ENCODE measurements at places on chromosomes 6 and 20. TPM values are rescaled to one million over a fixed set of nuclear protein-coding genes. Genes with fewer than 3 reads are reported as not detected.

Gene SAMD3
- 0.18 TPM for total RNA-seq

GRCh38 chr20:37915800-37916570 is 13.1 kb downstream of the VSTM2L start:
- H3K36me3 ChIP-seq: no peaks in the 10 kb centered on the region
- peaks cover 8% of the 10 kb centered on the region for H3K4me1 ChIP-seq
- H3K27ac ChIP-seq: no peak overlapping the region
- peaks cover 8% of the 10 kb centered on the region for H3K27me3 ChIP-seq
- no peak overlapping the region for H3K4me3 ChIP-seq

DNA sequence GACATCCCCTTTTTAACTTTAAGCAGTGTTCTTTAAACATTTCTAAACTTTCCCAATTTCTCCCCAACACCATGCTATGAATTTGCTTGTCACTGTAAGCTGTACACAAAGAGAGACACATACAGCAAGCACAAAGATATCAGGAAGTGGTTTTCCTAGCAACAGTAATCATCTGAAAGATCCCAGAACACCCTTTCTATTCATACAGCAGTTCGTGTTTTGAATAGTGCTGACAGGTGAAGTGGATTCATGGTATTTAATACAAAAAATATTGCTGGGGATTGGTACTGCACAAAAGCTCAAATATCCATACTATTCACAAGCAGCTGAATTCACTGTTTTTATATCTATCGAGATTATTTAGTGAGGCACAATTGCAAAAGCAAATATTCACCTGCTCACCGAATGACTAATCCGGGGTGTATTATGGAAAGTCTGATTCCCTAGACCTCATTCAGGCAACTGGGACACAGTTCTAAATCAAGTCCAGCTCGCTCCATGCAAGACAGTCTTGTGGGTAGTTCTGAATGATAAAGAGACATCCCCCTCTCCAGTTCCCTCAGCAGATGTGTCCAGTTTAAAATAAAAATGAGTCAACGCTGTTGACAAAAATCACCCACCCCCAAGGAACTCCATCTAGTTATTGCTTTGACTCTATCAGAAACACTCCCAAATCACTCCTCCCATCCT is 107.1 kb upstream of the TSHZ2 start:
- H3K4me1 ChIP-seq: no peaks in the 10 kb centered on the region
- H3K36me3 ChIP-seq: no peaks in the 10 kb centered on the region
- no peaks in the 10 kb centered on the region for H3K27me3 ChIP-seq
- H3K27ac ChIP-seq: no peak overlapping the region
- DNase-seq: no peak

GRCh38 chr6:142518126-142518525 is 216.3 kb downstream of the ADGRG6 start:
- no peaks in the 10 kb centered on the region for H3K4me1 ChIP-seq
- H3K4me3 ChIP-seq: no peak overlapping the region
- no peaks in the 10 kb centered on the region for H3K36me3 ChIP-seq
- no peak overlapping the region for H3K27ac ChIP-seq
- no peaks in the 10 kb centered on the region for H3K27me3 ChIP-seq
- DNase-seq: no peak

Gene PTCRA
- total RNA-seq: not detected

DNA sequence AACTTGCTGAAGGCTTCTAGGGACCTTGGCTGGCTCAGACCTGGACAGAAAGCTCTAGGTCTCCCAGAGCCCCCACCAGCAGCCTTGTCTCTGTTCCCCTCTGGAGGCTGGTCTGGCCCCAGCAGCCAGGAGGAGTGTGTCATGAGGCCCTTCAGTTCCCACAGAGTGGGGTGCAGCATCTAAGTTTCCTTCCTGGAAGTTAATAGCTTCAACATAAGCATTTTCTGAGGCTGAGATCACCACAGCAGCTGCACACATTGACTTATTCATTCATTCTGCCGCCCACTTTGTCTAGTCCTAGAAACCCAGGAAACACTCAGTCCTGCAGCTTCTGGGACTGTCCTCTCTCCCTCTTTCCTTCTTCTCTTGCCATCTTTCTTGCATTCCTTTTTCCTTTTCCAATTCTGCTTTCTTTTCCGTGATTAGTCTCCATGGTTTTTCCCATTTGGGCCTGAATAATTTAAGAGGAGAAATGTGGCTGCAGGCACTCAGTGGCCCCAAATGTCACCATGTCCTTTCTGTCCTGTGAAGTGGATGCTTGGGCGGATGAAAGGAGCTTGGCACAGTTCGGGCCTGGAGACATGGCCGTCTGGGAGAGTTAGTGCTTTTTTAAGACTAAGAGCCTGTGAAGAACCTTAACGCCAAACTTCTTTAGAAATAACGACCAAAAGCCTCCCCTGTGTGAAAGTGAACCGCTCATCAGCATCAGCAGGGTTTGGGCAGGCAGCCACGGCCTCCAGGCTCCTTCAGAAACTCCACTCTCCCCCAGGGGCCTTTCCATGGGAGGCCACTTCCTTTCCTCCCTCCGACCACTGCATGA is 31.0 kb upstream of the PCMTD2 start:
- H3K27me3 ChIP-seq: peaks cover 3% of the 10 kb centered on the region
- no peak overlapping the region for H3K4me3 ChIP-seq
- H3K4me1 ChIP-seq: no peaks in the 10 kb centered on the region
- peak; percentile 45 for DNase-seq
- H3K27ac ChIP-seq: no peak overlapping the region

Gene ASIP
- 3.4 TPM for total RNA-seq

- no peaks in the 10 kb centered on the region for H3K36me3 ChIP-seq
- no peak for DNase-seq
- H3K4me1 ChIP-seq: no peaks in the 10 kb centered on the region
- no peak overlapping the region for H3K27ac ChIP-seq
- H3K27me3 ChIP-seq: peaks cover 4% of the 10 kb centered on the region
Measured at GRCh38 chr20:24720957-24721356, 228.1 kb upstream of the CST7 start.

Data from heart left ventricle (tissue), 16 donors.